Esophagus squamous epithelium (tissue), 5 donors: ENCODE measurements at places on chromosomes 7 and 10.

GRCh38 chr7:14148974-14149373 is 159.5 kb upstream of the ETV1 start:
- H3K27ac ChIP-seq: no peak overlapping the region
- no peaks in the 10 kb centered on the region for H3K4me1 ChIP-seq
- no peaks in the 10 kb centered on the region for H3K36me3 ChIP-seq
- DNase-seq: no peak

DNA sequence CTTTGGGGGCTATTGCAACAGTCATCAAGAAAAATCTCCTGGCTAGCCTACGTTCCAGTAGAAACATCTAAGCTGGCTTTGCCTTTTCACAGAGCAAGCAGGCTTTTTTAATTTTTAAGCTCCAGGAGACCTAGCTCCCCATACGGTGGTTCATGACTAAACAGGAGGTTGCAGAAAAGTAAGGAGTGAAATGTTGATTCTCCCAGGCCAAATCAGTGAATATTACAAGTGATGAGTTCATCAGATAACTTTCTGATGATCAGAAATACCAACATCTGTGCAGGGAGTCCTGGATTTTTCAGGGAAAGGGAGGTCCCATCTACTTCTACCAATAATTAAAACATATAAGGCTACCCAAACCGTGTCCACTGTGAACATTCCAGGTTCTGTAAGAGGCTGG is 477.3 kb upstream of the CELF2 start:
- H3K4me1 ChIP-seq: no peaks in the 10 kb centered on the region
- no peaks in the 10 kb centered on the region for H3K27me3 ChIP-seq
- H3K27ac ChIP-seq: no peak overlapping the region
- H3K36me3 ChIP-seq: no peaks in the 10 kb centered on the region
- DNase-seq: no peak

DNA sequence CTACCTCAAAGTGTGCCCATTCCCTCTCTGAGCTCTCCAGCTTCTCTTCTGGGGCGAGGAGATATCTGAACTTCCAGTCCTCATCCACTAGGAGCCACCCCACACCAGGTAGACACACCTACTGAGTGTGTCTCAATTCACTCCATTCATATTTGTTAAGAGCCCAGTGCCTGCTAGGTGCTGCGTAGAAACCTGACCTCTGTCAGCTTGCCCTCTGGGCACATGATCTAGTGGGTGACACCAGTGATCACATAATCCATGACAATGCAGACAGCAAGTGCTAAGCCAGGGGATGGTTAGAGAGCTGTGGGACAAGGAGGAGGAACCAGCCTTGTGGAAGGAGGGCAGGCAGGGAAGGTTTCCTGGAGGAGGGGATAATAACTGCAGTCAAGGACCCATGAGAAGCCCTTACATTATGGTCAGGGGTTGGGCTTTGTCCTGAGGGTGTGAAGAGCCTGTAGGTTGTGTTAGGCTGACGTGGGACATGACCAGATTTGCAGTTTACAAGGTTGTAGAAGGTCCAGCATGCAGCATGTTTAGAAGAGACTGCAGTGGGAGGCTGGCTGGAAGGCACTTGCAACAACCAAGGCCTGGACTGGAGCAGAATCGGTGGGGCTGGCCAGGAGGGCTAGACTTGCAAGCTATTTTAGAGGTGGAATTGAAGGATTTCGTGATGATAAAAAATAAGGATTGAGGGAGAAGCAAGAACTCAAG is 81.8 kb downstream of the COL13A1 start:
- H3K4me3 ChIP-seq: no peak overlapping the region
- H3K36me3 ChIP-seq: no peaks in the 10 kb centered on the region
- H3K27ac ChIP-seq: no peak overlapping the region

GRCh38 chr7:113752289-113752688 is 166.5 kb downstream of the PPP1R3A start:
- H3K4me1 ChIP-seq: no peaks in the 10 kb centered on the region
- no peaks in the 10 kb centered on the region for H3K36me3 ChIP-seq
- no peak for DNase-seq
- H3K27ac ChIP-seq: no peak overlapping the region

DNA sequence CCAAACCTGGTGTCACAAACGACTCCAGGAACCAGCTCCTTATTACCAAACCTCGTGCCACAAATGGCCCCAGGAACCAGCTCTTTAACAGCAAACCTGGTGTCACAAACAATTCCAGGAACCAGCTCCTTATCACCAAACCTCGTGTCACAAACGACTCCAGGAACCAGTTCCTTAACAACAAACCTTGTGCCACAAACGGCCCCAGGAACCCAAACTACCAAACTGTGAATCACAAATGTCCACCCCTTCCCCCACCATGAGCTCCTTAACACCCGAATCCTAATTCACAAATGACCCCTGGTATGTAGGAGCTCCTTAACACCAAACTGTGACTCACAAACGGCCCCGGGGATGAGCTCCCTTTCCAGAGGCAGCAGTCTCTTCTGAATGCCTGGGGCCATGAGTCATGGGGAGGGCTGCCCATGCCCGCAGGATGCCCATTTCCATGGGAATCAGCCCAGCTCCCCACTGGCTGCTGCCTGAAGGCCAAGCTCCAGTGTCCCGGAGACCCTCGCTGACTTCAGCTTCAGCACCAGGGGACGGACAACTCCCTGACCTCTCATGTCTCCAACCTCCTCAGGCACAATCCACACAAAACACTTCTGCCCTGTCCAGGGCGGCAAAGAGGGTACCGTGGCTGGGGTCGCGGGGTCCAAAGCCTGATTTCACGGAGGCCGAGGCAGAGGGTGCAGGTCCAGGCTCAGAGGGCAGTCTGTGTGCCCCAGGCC is 213.1 kb downstream of the ELFN1 start:
- peaks cover 14% of the 10 kb centered on the region for H3K4me1 ChIP-seq
- no peaks in the 10 kb centered on the region for H3K27me3 ChIP-seq
- no peaks in the 10 kb centered on the region for H3K36me3 ChIP-seq
- DNase-seq: no peak
- H3K27ac ChIP-seq: no peak overlapping the region

GRCh38 chr10:92832998-92833650 is 15.2 kb upstream of the EXOC6 start:
- H3K27me3 ChIP-seq: no peaks in the 10 kb centered on the region
- DNase-seq: no peak
- H3K27ac ChIP-seq: no peak overlapping the region

- H3K27me3 ChIP-seq: no peaks in the 10 kb centered on the region
- H3K4me3 ChIP-seq: no peak overlapping the region
- no peaks in the 10 kb centered on the region for H3K4me1 ChIP-seq
- H3K36me3 ChIP-seq: peaks cover 4% of the 10 kb centered on the region
These were observed 31.4 kb downstream of the LRRC27 start for GRCh38 chr10:132363376-132363775.

GRCh38 chr7:26398756-26399509 is 107.3 kb downstream of the SNX10 start:
- no peaks in the 10 kb centered on the region for H3K36me3 ChIP-seq
- H3K27me3 ChIP-seq: peaks cover 31% of the 10 kb centered on the region
- DNase-seq: peak; percentile 56
- peak overlapping the region; percentile 43 for H3K4me3 ChIP-seq
- peaks cover 29% of the 10 kb centered on the region for H3K4me1 ChIP-seq
- peak overlapping the region; percentile 45 for H3K27ac ChIP-seq

DNA sequence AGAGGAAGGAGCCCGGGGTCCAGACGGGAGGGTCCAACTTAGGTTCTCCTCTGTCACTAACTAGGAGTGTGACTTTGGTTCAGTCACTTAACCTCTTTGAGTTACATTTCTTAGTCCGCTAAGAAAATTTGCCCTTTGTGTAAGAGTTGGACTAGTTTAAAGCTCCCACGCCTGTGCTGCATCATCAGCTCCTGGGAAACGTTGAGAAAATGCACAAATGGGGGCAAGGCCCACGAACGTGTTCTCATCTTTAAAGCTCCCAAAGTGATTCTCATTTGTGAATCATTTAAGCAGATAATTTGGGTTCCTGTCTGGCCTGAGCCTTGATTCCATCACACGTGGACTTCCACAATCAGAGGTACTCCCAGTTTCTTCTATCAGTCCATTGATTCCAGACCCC is 6.3 kb downstream of the ZNF467 start:
- no peaks in the 10 kb centered on the region for H3K27me3 ChIP-seq
- H3K4me1 ChIP-seq: peaks cover 33% of the 10 kb centered on the region
- H3K36me3 ChIP-seq: no peaks in the 10 kb centered on the region
- no peak for DNase-seq
- no peak overlapping the region for H3K27ac ChIP-seq

DNA sequence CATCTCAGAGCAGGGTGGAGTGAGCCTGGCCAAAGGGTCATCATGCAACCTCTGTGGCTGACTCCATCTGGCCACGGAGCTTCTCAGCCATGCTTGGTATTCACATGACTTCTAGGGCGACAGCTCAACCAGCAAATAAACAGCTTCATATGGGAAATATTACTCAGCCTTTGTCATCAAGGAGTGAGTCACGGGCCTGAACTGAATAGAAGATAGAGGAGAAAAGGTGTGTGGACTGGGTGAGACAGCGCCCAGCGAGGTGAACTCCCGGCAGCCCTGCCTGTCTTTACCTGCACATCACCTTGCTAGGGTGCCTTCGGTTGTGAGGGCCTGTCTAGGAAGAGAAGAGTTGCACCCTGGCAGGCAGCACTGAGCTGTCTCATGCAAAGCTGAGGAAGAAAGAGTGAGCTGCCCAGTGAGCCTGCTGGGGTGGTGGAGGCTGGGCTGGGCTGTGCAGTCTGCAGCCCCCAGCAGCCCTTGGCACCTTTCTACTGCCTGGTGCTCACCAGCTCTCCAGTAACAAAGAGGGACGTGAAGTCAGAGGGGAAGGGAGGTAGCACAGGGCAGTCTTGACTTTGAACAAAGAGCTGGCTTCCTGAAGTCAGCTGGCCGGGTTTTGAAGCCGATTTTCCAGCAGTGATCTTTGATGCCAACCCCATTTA is 114.2 kb downstream of the EGFR start:
- no peaks in the 10 kb centered on the region for H3K36me3 ChIP-seq
- no peak overlapping the region for H3K4me3 ChIP-seq
- DNase-seq: no peak
- peak overlapping the region; percentile 90 for H3K27ac ChIP-seq

DNA sequence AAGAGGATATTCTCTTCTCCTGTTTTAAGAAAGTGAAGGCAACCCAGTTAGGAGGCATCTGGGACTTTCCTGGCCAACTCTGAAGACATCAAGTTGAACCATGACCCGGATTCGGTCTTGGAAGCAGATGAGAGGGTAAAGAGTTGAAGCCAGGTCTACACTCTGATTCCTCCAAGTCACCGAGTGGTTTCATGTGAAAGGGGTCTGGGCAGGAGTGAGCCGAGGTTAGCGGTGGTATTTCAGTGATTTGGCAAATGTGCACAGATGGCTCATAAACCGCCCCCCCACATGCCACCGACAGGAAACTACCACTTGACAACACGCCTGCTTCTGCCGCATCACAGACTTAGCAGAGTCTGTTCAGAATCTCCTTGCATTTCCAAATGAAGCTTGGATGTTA is 11.4 kb upstream of the REPIN1 start:
- no peak overlapping the region for H3K4me3 ChIP-seq
- no peaks in the 10 kb centered on the region for H3K4me1 ChIP-seq
- no peak for DNase-seq
- no peaks in the 10 kb centered on the region for H3K36me3 ChIP-seq
- no peaks in the 10 kb centered on the region for H3K27me3 ChIP-seq
- H3K27ac ChIP-seq: no peak overlapping the region

- no peaks in the 10 kb centered on the region for H3K27me3 ChIP-seq
- no peak overlapping the region for H3K4me3 ChIP-seq
- DNase-seq: no peak
- H3K27ac ChIP-seq: no peak overlapping the region
- H3K36me3 ChIP-seq: no peaks in the 10 kb centered on the region
These were observed 3.6 kb upstream of the CCDC201 start for GRCh38 chr7:45876519-45876918.

- no peak overlapping the region for H3K4me3 ChIP-seq
- H3K4me1 ChIP-seq: peaks cover 27% of the 10 kb centered on the region
- DNase-seq: no peak
- no peak overlapping the region for H3K27ac ChIP-seq
These were observed 1.7 kb upstream of the IGFBP3 start for GRCh38 chr7:45922810-45923209.

- H3K27me3 ChIP-seq: no peaks in the 10 kb centered on the region
- no peak overlapping the region for H3K4me3 ChIP-seq
- H3K36me3 ChIP-seq: no peaks in the 10 kb centered on the region
- no peak overlapping the region for H3K27ac ChIP-seq
- H3K4me1 ChIP-seq: no peaks in the 10 kb centered on the region
- DNase-seq: no peak
These were observed 238.9 kb downstream of the FOXP2 start for GRCh38 chr7:114653364-114654088.

DNA sequence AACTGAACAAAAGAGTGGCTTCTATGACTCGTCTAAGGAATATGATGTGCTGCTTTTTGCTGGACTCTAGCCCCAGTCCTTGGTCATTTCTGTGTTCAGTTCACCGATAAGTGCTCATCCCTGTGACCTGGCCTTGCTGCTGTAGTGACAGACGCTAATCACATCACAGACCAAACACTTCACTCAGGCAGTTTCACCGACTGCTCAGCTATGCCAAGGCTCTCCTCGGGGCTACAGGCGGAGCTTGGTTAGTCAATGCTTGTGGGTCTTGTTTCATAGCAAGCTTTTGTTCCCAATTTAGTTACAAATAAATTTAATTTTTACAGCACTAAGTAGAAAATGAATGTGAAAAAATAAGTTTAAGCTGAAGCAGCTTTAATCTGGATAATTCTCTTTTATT is 190.8 kb upstream of the PRKCQ start:
- H3K4me1 ChIP-seq: no peaks in the 10 kb centered on the region
- H3K36me3 ChIP-seq: no peaks in the 10 kb centered on the region
- no peak overlapping the region for H3K4me3 ChIP-seq
- DNase-seq: no peak
- H3K27me3 ChIP-seq: peaks cover 16% of the 10 kb centered on the region
- H3K27ac ChIP-seq: no peak overlapping the region

DNA sequence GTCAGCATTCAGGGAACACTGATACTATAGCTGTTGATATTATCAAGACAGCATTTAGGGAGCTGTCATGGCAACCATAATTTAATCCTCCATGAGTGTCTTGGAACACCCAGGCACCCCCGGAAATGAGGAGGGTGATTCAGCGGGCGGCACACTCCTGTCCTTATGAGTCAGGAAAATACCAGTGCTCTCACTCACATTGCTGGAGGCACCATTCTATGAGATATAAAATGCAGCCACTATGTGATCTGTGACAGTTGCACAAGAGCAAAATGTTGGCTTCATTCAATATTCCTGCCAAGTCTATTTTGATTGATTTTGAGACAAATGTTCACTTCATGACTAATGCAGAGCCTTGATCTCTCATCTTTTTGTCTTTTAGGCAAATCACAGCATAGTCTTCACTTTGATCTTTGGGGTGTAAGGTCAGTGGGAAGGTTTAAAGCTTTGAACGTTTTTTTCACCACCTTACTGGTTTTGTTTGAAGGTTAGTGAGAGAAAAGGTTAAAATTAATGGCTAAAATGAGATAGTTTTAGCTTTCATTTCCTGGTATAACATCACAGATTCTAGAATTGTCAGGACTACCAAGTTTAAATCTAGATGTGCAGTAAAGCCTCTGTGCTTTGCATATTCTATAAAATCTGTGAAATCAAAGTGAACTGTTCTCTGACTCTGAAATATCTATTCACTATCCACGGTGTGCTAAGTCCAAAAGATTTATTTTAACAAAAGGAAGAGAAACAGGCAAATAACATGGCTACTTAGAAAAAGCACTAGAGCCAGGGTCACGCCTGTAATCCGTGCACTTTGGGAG is 12.4 kb upstream of the ARHGAP12 start:
- H3K36me3 ChIP-seq: no peaks in the 10 kb centered on the region
- no peak for DNase-seq
- H3K27ac ChIP-seq: peak overlapping the region; percentile 68
- H3K4me1 ChIP-seq: peaks cover 15% of the 10 kb centered on the region
